ENCODE measurements at places on chromosomes 5 and 9.

DNA sequence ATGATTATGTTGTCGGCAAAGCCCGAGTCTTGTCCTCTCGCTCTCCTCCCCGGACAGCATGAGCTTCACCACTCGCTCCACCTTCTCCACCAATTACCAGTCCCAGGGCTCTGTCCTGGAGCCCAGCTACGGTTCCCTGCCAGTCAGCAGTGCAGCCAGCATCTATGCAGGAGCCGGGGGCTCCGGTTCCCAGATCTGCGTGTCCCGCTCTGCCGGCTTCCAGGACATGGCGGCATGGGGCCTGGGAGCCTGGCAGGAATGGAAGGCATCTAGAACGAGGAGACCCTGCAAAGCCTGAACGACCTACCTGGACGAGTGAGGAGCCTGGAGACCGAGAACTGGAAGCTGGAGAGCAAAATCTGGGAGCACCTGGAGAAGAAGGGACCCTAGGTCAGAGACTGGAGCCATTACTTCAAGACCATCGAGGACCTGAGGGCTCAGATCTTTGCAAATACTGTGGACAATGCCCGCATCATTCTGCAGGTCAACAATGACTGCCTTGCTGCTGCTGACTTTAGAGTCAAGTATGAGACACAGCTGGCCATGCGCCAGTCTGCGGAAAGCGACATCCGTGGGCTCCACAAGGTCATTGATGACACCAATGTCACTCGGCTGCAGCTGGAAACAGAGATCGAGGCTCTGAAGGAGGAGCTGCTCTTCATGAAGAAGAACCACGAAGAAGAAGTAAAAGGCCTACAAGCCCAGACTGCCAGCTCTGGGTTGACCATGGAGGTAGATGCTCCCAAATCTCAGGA, 101.3 kb upstream of the MAN2A1 start:
- DNase-seq = no peak

GRCh38 chr9:122005597-122005996, 87.5 kb downstream of the TTLL11 start:
- no peak for DNase-seq

DNA sequence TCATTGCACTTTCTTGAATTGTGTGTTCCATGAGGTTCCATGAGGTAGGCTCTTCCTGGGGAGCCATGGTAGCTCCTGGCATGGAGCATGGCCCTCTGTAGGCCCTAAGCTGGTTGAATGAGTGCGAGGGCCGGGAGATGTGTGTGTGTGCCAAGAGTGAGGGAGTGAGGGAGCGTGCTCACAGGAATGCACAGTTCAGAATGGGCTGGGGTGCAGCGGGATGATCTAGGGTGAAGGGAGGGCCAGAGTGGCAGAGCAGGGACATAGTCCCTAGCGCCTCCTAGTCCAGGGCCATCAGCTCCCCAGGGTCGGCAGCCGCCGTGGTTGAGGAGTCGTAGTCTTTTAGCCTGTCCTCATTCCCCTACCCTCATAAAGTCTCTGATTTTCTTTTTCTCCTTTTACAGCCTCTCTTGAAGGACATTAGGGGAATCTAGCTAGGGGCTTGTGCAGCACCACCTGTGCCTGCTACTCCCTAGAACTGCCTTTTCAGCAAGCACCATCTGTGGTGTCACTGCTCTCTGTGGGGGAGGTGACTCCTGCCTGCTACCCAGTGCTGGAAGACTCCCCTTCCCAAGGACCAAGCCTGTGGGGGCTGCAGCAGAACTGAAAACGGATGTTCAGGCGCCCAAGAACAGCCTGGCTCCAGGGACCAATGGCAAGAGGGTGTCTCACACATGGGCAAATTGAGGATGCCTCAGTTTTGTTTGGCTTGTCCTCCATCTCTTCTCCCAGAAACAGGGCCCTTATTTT, 65.3 kb upstream of the PPARGC1B start:
- DNase-seq = no peak

- DNase-seq = no peak
Measured at GRCh38 chr5:132458651-132459030, 31.9 kb downstream of the IRF1 start.

GRCh38 chr9:114769624-114770023, 36.2 kb downstream of the TNFSF15 start:
- DNase-seq = no peak

GRCh38 chr5:139091439-139092156, 106.6 kb downstream of the SIL1 start:
- no peak for DNase-seq

DNA sequence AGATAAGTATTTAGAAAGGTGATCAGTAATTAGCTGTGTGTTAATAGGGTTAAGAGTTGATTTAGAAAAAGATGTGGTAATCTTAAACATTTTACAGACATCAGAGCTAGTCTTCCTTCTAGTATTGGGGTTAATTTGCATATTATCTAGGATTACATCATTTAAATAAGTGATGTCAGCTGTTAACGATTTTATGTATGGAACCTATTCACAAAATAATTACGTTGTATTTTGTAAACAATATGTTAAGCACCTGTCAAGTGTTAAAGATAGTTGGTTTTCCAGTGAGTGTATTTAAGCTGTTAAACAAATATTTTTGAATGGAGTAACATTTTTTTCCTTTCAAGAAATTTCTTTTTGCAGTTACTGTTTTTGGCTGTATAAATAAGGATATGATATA, 2.2 kb downstream of the DCP2 start:
- no peak for DNase-seq

DNA sequence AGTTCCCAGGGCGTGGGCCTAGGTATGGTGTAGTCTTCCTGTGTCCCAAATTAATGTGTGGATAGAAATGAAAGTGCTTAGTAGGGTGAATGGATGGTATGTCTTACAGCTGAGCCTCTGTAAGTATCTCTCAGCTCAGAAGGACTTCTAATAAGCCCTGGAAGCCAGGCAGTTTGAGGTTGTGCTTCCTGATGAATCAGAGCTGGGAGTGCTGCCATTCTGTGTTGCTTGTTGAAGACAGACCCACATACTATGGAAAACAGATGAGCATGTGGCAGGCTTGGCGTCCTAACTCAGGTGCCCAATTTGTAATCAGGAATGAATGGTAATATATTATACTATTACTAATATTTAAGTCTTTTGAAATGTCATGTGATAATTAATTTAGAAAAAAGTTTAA, 69.8 kb downstream of the CMYA5 start:
- DNase-seq = no peak

- DNase-seq = no peak
Measured at GRCh38 chr9:13165236-13165945, 114.1 kb downstream of the MPDZ start.

GRCh38 chr5:61790678-61791077, 458.6 kb downstream of the ZSWIM6 start:
- DNase-seq = no peak

DNA sequence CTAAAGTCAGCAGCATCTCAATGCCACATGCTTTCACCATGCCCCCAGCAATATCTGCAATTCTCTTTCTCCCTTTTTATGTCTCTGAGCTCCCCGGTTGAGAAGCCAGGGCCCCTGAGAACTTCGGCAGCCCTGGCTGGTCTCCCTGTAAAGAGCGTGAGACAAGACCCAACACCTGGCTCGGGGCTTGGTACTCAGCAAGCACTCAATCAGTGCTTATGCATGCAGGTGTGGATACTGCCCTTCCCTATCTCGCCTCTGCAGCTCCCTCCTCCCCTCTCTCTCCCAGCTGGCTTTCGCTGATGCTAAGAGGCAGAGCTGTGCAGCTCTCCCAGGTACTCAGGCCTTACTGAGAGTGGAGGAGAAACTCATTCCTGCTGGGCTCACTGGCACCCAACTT, 41.7 kb upstream of the AKNA start:
- DNase-seq = no peak

All from stimulated activated CD4-positive, alpha-beta T cell treated with anti-CD3 and anti-CD28 coated beads, Interleukin-15, amount 100 ng/mL, for 24 hours (primary cell).